ENCODE measurements at places on chromosomes 3 and 15.

- no peak for DNase-seq
Measured at GRCh38 chr3:134485075-134485717, 589 bp downstream of the ANAPC13 start.

- no peak for DNase-seq
Measured at GRCh38 chr3:21766002-21766401, 15.0 kb upstream of the ZNF385D start.

DNA sequence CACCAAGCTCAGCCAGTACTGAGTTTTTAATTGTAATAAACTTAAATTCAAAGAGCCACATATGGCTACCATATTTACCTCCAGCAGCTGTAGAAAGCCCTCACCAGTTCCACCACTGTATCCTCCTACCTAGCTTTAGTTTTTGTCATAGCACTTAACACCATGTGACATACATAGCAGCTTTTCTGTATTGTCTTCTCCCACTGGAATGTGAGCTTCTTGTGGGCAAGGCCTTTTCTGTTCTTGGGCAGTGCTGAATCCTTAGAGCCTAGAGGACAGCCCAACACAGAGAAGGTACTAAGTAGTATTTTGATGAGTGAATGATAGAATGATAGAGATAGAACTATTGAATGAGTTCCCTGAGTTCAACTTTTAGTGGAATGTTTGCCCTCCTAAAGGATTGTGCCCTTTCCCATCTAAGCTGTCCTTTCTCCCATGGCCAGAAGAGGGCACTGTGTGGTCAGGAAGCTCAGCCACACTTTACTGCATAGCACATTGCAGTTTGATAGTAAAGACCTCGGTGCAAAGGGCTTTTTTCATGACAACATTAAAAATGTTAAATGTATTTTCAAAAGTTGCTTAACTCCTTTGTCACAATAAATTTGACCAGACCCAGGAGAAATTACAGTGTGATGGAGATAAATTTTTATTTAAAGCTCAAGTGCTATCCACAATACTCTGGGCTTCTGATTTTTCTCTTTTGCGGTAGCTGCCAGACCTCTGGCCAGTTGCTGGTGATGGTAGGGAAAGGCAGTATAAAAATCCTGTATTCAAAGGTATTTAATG, 115.8 kb downstream of the GHSR start:
- DNase-seq: peak; percentile 76

GRCh38 chr15:88115486-88116152, 140.9 kb downstream of the NTRK3 start:
- peak; percentile 16 for DNase-seq

DNA sequence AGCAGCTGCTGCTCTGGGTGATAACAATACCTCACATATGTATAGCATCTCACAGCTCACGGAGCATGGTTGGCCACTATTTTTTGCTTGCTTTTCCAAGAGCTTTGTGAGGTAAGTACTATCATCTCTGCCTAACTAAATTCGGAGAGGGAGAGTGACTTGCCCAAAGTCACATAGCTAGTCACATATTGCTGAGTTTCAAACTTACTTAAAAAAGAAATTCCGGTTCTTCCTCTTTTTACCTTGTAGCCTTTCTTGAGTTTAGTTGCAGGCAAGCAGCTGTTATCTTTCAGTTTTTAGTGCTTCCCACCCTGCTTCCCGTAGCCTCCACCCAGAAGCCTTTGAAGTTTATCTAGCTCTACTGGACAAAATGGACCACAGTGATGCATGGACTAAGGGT, 309.2 kb downstream of the PDCD6IP start:
- DNase-seq: no peak

GRCh38 chr3:119352863-119353527, 58.8 kb downstream of the ARHGAP31 start:
- peak; percentile 80 for DNase-seq

- DNase-seq: no peak
Measured at GRCh38 chr15:91870876-91871537, 17.5 kb downstream of the SLCO3A1 start.

Data from stomach (tissue), 19 donors.